ENCODE measurements at places on chromosomes 5 and 9.

- DNase-seq, result no peak
Observed at GRCh38 chr5:132525299-132525724, 18.0 kb downstream of the IL5 start.

DNA sequence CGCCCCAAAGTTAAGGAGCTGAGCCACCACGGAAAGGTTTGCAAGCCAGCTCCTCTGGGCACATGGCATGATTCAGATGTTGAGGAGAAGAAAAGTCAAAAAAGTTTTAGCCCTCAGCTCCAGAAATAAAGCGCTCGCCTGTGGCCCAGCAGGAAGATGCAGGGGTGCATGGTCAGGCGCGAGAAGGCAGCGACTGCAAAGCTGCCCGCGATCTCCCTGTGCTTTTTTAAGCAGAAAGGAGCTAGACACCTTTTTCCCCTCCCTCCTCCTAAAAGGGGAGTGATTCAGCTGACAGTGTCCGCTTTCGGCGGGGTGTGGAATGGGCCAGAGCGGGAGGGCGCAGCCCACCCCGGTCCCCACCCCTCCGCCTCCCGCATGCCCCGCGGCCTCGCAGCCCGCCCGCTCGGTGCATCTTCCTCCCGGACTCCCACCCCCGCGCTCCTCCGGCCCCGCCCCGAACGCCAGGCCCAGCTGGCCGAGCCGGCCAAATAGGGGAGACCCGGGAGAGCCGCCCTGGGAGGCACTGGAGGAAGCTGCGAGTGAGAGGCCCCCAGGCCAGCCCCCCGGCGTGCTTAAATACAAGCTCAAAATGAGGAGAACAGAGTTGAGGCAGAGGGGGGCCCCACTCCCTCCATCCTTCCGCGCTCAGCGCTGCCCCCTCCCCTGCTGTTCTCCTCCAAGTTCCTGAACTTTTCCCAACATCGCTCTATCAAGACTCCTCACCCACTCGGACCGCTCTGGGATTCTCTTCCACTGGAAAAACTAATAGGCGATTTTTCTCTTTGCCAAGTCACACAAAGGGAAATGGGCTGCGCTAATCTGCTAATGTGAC, at the start of gene ADAMTS12:
ADAMTS12 (minus strand) TSS at position 203 of the 832 bp plus-strand sequence; CDS start at position 69, 134 bp downstream.
- peak; percentile 32 for DNase-seq

DNA sequence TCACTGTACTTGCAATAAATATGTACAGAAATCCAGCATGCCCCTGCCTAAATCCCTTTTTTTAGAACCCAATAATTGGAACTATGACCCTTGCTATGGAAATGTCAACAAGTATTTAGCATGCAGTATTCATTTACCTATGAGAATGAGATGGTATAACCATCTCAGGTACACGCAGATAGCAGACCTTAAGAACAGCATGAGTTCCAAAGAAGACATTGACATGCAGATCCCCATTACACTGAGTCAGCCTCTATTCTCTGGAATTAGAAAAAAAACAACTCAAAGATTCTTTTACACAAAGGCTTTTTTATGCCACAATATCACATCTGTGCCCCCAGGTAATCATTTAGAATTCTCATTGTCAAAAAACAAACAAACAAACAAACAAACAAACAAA, 325.6 kb upstream of the TLE4 start:
- no peak for DNase-seq

- DNase-seq, result no peak
Observed at GRCh38 chr9:115234094-115234493, 116.1 kb upstream of the TNC start.

DNA sequence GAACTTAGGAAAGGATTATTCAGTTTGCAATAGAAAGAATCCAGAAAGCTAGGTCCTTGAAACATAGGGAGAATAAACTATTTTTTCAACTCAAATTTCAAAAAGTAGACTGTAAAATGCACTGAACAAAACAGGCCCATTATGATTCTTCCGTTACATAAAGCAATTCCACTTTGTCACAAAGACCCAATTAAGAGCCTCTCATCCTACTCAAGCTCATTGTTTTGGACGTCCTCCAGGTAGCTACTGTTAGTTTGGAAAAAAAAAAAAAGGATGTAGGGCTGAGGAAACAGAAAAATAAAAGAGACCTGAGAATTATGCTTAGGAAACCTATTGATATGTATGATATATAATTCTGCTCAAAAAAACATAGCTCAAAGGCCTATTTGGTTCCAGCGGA, 74.0 kb downstream of the DIRAS2 start:
- DNase-seq, result no peak

GRCh38 chr9:108673386-108673785, 182.4 kb downstream of the ACTL7B start:
- peak; percentile 80 for DNase-seq
